ENCODE measurements at places on chromosomes 11 and 22.

DNA sequence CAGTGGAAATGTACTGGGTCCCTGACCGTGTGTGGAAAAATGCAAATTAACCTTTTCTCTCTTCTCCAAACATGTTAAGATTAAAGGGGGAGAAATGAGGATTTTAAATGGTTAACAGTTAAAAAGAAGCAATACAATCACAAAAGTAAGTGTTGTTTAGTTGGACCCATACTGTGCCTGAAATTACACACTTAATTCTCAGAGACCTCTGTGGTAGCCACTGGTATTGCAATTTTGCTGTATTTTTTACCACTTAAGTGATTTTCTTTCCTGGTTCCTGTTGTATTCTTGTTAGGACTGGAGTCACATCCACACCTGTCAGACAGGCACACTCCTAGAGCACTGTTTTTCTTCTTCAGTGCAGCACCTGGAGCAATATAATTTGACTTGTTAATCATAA, 179.6 kb upstream of the PDGFD start:
- no peak for DNase-seq

- no peak for DNase-seq
Observed at GRCh38 chr11:114616516-114616915, 20.9 kb upstream of the NXPE4 start.

- DNase-seq, result no peak
Observed at GRCh38 chr11:2071748-2072385, 67.3 kb downstream of the IGF2 start.

GRCh38 chr11:84414920-84415319, 1128.8 kb upstream of the CCDC90B start:
- DNase-seq, result no peak

- DNase-seq, result no peak
Observed at GRCh38 chr22:17831501-17832251, 57.4 kb upstream of the BID start.

- no peak for DNase-seq
Observed at GRCh38 chr11:120102864-120103122, 35.1 kb downstream of the TRIM29 start.

DNA sequence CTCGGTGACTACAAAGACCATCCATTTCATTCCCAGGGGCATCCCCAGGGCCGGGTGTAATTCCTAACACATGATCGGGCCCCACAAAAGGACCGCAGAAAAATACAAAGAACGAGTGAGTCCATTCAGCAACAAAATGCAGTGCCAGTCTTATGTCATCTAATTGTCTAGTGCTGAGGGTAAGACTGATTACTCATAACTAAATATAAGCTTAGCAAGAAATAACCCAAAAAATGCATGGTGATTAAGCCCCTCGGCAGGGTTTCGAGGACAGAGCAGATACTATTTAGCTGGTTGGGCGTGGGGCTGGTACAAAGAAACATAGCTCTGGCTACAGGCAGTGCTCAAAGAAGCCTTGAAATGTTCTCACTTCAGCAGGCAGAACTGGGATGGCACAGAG, 1078.9 kb downstream of the OPCML start:
- DNase-seq, result no peak

DNA sequence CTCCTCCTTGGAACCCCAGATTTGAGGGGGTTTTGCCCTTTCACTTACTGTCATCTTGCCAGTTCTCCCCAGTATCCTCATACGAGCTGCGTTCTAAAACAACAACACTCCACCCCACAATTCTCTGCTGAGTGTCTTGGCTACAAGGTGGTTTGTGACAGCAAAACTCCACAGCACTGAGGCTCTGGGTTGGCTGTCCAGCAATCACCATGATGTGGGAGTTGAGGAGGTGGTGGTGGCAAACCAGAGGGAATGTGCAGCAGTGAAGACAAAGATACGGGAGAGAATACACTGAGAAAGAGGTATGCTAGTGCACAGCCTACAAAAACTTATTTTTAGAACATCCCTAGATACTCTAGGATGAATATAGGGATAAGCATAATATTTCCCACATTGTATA, 335.0 kb downstream of the C11orf87 start:
- no peak for DNase-seq

- DNase-seq, result no peak
Observed at GRCh38 chr11:72988821-72989220, 153.3 kb downstream of the FCHSD2 start.

GRCh38 chr11:34037016-34037415, 14.5 kb upstream of the CAPRIN1 start:
- DNase-seq, result no peak

- no peak for DNase-seq
Observed at GRCh38 chr11:114615448-114616361, 20.1 kb upstream of the NXPE4 start.

- no peak for DNase-seq
Observed at GRCh38 chr22:28075358-28075981, 156.4 kb upstream of the PITPNB start.

DNA sequence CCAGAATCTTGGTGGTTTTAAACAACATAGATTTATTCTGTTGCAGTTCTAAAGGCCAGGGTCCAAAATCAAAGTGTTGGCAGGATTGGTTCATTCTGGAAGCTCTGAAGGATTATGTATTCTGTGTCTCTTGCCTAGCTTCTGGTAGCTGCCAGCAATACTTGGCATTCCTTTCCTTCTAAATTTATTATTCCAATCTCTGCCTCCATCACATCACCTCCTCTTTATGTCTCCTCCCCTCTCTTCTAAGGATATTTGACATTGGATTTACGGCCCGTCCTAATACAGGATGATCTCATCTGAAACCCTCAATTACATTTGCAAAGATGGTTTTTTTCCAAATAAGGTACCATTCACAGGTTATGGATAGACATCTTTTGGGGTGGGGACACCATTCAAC, 186.5 kb downstream of the SBF2 start:
- no peak for DNase-seq

DNA sequence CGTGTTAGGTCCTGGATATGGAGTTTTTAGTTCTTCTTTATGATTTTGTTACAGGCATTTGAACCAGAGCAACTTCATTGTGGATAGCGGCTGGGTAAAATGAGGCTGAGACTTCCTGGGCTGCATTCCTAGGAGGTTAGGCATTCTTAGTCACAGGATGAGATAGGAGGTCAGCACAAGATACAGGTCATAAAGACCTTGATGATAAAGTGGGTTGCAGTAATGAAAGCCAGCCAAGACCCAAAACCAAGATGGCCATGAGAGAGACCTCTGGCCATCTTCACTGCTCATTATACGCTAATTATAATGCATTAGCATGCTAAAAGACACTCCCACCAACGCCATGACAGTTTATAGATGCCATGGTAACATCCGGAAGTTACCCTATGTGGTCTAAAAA, 23.4 kb upstream of the CLMP start:
- no peak for DNase-seq

DNA sequence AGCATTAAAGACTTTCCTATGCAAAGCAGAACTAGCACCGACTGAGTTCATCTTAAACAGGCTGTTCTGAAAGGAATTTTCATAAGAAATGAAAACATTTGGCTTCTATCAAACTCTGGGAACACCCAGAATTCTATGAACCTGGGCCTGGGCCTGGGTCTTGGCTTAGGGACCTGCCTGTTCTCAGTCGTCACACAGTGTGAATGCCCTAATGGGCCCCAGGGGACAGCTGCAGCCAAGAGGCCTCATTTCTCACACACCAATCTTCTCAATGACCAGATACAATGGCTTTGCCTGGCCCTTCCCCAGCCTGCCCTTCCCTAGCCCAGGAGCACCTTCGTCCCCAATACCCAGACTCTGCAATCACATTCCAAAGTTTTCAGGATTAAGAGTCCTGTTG, 234.9 kb upstream of the ARHGAP20 start:
- DNase-seq, result no peak

DNA sequence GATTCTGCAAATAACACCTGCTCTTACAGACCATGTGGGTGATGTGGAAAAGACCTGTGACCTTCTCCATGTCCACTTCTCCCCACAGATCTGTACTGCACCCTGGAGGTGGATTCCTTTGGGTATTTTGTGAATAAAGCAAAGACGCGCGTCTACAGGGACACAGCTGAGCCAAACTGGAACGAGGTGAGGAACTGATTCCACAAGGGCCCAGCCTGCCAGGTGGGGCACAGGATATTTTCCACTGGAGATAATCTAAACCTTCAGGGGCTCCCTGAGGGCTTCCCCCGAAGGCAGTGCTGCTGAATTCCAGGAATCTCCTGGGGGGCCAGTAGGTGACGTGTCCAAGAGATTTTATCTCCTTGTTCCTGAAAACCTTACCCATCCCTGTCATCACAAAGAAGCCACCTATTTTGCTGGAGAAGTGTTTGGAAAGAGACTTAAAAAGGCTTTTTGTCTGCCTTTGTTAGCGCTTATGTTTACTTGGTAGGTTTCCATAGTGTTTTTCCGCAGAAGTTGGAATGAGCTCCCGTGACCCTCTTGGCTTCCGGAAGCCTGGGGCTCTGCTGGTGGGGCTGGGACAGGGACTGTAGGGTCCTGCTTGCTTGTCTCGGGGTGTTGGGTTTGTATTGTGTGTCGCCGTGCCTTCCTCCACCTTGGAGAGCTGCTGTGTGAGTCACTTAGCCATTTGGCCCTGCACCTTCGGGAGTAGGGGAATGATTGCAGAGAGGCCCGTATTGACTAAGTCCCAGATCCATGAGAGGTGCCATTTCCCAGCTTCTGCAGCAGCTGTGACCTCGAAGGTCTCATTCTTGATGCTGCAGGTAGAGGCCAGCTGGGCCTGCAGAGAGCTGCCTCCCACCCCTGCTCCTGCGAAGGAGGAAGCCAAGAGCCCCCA, 112.4 kb downstream of the BCR start:
- DNase-seq, result no peak

DNA sequence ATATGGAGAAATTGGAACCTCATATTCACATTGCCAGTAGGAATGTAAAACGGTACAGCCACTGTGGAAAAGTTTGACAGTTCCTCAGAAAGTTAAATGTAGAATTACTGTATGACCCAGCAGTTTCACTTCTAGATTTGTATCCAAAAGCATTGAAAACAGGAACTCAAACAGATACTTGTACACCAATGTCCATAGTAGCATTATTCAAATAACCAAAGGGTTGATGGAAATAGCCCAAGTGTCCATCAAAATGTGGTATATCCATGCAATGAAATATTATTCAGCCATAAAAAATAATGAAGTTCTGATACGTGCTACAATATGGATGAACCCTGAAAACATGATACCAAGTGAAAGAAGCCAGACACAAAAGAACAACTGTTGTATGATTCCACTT, 17.8 kb downstream of the PRRG4 start:
- no peak for DNase-seq

GRCh38 chr11:32137869-32138268, 47.0 kb downstream of the RCN1 start:
- DNase-seq, result no peak

GRCh38 chr11:36089920-36090319, 146.1 kb downstream of the LDLRAD3 start:
- no peak for DNase-seq

DNA sequence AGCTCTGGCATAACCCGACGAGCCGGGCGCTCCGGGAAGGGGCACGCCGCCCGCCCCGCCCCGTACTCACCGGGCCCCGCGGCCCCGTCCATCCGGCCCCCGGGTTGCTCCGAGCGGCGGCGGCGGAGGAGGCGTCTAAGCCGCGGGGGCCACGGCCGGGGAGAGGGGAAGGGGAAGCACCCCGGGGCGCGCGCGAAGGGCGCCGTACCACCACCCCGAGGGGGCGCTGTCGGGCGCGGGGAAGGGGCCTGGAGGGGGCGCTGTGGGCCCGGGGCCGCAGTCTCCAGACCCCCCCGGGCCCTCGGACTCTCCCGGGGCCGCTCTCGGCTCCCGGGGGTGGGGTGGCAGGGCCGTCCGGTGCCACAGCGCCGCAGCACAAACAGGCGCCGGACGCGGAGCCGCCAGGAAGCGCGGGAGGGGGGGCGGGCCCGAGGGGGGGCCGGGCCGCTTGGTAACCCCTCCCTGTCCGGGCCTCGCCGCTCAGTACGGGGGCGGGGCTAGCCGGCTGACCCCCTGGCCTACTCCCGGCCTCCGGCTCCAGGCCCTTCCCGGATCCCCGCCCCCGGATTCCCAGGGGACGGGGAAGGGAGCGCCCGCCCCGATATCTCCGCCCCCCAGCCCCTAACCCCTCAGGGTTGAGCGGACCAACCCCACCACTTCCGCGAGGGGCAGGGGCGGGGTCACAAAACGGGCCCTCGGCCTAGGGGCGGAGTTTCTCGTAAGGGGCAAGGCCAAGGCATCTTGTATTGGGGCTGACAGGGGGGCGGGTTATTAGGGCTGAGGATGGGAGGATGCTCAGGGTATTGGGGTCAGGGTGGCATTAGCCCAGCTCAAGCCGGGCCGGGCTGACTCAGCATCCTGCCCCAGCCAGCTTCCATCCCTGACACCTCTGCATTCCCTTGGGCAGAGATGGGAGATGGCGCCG, at the start of the genes EML3 and ROM1:
Gene EML3 (minus strand): TSS at position 410 of the 925 bp plus-strand sequence. CDS start 318 bp downstream, at position 92.
Gene ROM1 (plus strand): TSS at position 892 of the 925 bp plus-strand sequence. CDS start 25 bp downstream, at position 917.
- no peak for DNase-seq

GRCh38 chr11:69699213-69699612, 4.6 kb downstream of the FGF19 start:
- DNase-seq, result no peak

- DNase-seq, result no peak
Observed at GRCh38 chr11:130442737-130443136, 5.7 kb upstream of the ADAMTS15 start.

DNA sequence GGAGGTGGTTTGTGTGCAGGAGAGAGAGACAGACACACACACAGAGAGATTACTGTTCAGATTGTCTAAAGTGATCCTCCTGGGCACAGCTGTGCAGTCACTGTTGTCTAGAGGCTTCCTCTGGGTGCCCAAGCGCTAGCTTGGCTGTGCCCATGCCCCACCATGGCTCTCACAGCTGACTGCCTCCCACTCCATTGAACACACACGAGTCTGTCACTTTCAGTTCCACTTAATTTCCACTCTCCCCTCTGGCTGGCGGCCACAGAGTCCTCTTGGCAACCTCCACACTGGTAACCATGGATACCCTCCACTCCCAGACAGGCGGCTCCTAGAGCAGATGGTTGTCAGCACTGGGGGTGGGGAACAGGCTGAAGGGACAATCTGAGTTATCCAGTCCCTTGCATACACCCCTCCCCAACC, 29.1 kb downstream of the MAP6 start:
- no peak for DNase-seq

DNA sequence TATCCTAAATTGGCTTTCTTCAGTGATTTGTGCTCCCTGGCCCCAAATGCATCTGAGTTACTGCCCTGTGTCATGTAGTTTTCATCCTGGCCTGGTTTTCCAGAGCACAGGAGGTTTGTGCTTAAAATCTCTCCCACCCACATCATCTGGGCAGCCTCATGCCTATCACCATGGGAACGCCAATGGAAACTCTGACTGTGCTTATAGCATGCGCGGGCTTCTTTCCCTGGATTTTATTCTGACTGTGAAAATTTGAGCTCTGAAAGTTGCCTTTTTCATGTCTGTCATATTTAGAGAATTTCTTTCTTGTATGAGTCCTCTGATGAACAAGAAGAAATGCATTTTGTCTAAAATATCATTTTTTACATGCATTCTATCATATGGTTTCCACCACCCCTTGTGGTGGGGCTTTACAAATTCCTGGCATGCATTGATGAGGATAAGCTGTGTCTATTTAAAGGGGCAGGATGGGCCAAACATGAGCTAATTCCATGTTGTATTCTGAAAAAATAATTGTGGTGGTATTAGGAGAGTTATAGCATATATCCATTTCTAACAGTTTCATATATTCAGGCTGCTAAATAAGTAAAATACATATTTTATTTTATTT, 55.1 kb downstream of the IRAG1 start:
- no peak for DNase-seq

- no peak for DNase-seq
Observed at GRCh38 chr11:57345555-57346211, 7.5 kb downstream of the P2RX3 start.

GRCh38 chr11:62186195-62186594, 3.8 kb upstream of the SCGB1D1 start:
- DNase-seq, result no peak

GRCh38 chr11:125337836-125338834, 157.9 kb downstream of the FEZ1 start:
- no peak for DNase-seq

- DNase-seq, result no peak
Observed at GRCh38 chr22:23514322-23515038, 65.6 kb downstream of the IGLL1 start.

Measured in keratinocyte (primary cell).